Central memory CD8-positive, alpha-beta T cell (primary cell): ENCODE measurements at places on chromosomes 1 and 21.

DNA sequence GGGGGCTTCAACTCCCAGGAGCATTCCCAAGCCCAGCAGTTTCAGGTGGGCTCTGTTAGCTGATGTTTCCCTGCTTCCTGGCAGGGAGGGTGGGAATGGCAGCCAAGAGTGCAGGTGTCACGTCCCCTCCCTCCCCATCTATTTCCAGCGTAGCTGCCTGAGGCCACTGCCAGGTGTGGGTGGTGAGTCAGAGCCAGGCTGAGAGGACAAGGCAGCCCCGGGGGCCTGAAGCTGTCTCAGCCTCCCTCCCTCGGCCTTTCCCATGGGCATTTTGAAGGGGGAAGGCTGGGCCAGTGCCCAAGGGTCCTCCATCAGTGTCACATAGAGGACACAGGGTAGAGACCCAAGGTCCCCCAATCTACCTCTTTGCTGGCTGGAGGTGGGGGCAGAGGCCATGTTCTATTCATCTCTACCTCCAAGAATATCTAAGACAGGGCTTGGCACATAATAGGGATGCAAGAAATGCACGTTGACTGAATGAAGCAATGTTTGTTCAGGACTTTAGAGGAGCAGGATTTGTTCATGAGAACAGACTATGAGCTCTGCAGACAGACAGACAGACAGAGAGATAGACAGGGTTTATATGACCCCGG, 34.4 kb upstream of the ID3 start:
- no peak for DNase-seq

DNA sequence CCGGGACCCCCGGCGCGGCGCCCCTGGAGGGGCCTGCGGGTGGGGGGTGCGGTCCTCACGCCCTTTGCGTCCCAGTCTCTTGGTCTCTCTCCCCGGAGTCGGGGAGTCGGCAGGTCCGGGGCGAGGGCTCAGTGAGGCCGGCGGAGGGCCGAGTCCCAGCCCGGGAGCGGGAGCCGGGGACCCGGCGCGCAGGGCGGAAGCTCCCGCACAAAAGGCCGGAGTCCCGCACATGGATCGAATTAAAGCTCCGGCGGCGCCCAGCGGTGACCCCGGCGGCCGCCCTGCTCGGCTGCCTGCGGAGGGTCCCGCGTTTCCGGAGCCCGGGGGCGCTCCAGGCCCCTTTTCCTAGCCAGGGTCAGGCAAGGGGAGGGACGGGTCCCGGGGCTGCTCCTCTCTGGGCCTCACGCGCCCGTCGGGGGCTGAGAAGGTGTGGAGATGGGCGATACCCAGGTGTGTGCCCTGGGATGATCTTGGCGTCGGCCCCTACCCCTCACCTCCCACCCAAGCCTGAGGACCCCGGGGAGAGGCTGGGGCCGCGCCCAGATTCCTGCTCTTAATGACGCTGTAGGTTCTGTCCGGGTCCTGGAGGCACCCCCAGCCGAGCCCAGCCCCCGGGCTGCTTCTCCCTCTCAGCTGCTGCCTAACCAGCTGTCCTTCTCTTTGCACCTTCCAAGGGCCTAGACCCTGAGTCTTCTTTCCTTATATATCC, 512 bp downstream of the FBLIM1 start:
- no peak for DNase-seq

- DNase-seq: no peak
These were observed 633.0 kb downstream of the SMYD3 start for GRCh38 chr1:245873883-245874671.

- DNase-seq: no peak
These were observed 4.9 kb downstream of the TMEM9 start for GRCh38 chr1:201149400-201149799.

DNA sequence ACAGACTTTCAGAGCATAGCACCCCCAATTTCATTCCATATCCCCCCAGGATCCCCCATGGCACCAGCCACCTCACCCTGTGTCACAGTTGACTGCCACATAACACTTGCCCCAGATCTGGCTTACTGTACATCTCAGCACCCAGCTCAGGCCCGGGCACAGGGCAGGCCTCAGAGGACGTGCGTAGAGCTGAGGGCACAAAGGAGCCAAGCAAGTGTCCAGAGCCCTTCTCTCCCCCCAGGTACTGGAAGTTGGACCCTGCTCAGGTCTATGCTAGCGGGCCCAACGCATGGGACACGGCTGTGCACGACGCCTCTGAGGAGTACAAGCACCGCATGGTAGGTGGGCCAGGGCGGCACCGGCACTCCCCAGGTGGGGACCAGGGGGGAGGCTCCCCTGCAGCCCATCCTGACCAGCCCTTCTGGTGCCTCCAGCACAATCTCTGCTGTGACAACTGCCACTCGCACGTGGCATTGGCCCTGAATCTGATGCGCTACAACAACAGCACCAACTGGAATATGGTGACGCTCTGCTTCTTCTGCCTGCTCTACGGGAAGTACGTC, 8.0 kb upstream of the SYTL1 start:
- DNase-seq: no peak

DNA sequence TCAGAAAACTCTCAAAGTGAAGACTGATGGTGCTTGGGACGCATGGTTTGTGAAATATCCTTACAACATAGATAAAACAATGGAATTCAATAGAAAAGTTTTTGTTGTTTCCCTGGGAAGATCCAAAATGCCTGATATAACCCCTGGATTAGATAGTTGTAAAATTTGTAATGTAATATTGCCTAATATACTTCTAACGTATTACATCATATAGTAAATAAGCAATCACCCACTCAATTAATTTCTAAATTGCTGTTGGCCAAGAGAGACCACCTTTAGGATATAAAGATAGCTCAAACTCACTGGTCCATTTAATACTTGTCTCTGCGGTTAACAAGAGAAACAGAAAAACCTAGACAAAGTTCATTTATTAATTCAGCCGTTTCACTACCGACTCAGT, 42.2 kb downstream of the TTC13 start:
- no peak for DNase-seq
